ENCODE measurements at places on chromosomes 12 and 14. TPM values are rescaled to one million over a fixed set of nuclear protein-coding genes. Genes with fewer than 3 reads are reported as not detected.

DNA sequence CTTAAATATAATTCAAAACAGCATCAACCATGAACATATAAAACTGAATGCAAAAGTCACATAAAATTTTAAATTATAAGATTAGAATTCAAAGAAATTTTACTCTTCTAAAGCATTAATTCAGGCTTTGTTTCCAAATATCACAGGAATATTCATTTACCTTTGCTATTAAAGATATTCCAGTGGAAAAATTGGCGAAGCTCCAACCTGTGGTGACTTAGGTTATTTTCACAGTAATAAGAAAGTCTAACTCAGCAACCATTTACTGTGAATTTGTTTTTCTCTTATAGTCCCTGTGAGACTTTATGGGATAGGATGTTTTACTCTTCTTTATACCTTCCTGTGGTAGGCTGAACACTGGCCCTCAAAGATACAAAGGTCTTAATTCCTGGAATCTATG is 3.2 kb downstream of the WDR89 start:
- no peak for DNase-seq

GRCh38 chr14:75313294-75313693 is 34.7 kb downstream of the FOS start:
- DNase-seq = no peak

GRCh38 chr12:4030929-4031702 is 157.9 kb upstream of the PARP11 start:
- peak; percentile 98 for DNase-seq

The SLC39A9 gene
- total RNA-seq = 114 TPM

DNA sequence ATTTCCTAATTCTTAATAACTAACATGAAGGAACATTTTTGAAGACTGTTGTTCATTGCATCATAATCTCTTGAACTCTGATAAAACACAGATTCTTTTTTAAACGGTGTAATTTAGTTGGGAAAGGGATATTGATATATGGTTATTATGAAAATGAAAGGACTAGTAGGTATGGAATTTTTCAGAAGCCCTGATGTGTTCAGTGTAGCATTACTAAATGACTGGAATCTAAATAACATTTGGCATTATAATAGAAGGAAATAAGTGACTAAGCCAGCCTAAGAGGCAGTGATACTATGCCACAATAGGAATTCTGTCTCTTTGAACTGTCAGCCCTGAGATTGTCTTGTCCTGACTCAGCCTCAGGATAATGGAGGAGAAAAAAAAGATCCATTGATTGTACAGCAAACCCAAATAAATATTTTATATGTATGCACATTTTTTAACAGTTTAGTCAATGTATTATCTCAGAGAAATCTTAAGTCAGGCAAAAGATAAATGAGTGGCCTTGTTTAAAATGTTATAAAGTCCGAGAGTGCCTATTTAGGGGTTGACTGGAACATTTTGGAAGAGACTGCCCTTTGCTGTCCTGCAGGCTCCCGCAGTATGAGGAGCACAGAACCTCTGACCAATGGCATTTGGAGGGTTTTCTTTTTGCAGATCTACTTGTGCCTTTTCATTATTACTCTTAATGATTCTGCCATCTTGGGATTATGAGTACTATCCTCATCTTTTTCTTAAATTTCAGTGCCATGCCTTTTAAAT is 271.2 kb downstream of the EGLN3 start:
- DNase-seq = peak; percentile 73

DNA sequence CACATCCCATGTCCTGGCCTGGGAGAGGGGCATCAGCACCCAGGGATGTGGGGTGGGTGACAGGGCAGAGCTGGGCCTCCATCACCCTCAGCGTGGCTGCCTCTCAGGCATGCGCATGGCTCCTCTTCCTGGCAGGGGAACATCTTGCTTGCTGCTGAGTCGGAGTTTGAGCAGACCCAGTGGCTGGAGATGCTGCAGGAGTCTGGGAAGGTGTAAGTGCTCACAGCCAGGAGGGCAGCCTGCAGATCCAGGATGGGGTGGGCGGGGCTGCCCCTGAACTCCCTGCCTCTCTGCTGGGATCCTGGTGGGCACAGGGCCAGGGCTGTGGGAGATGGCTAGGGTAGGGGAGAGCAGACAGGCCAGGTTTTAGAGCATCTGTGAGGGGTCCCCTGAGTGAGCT is 16.2 kb downstream of the PLEKHD1 start:
- DNase-seq = no peak

- no peak for DNase-seq
These were observed 54.2 kb upstream of the LRRK2 start for GRCh38 chr12:40170593-40170992.

- DNase-seq = no peak
These were observed 413 bp upstream of the TUBA1C start for GRCh38 chr12:49264466-49264872.

GRCh38 chr14:99964979-99965378 is 100.2 kb upstream of the EVL start:
- no peak for DNase-seq

DNA sequence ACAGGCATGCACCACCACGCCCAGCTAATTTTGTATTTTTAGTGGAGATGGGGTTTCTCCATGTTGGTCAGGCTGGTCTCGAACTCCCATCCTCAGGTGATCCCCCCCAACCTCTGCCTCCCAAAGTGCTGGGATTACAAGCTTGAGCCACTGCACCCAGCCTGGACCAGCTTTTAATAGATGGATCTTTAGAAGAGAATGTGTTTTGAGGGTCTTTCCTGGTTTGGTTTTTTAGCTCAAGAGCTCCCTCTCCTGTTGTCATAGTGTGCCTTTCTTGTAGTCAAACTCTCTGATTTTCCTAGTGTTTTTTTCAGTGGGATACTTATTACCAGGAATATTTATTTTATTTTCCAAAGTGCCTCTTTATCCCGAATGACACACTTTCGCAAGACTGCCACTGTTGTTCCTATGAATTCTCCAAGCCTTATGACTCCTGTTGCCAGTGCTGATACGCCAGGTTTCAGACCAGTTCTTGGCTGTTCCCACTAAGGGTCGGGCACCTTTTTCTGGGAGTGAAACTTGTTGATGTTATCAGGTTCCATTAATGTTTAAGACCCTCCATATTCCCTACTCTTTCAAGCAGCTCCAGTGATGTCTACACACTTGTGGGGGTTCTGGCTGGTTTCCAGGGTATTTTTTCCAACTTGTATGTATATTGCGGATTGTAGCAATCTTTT is 31.5 kb upstream of the LIMA1 start:
- peak; percentile 78 for DNase-seq

DNA sequence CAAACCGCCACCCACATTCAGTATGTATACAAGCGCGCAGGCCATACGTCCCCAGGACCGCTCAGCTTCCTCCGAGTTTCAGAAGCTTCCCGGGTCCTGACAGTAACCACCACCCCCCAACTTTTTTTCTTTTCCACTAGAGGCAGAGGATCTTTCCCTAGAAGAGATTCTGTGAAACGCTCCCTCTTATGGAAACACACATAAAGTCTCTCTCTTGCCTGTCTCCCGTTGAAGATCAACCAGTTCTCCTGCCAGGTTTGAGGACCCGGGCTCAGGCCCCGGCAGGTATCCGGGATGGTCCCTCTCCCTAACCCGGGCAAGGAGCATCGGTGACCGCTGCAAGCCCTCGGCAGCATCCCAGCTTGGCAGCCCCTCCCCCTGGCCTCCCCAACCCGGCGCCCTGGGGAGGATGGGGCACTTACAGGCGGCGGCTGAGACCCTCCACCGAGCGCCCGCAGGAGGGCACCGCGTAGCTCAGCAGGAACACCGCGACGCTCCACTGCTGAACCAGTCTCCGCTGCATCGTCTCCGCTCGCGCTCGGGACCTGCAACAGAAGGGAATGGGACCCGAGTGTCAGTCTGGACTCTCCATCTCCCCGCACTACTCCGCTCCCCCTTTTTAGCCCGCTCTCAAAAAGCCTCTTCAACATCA is 3.4 kb downstream of the PTHLH start:
- peak; percentile 28 for DNase-seq

All from fibroblast of villous mesenchyme (primary cell).